ENCODE measurements at places on chromosomes 12 and 14.

DNA sequence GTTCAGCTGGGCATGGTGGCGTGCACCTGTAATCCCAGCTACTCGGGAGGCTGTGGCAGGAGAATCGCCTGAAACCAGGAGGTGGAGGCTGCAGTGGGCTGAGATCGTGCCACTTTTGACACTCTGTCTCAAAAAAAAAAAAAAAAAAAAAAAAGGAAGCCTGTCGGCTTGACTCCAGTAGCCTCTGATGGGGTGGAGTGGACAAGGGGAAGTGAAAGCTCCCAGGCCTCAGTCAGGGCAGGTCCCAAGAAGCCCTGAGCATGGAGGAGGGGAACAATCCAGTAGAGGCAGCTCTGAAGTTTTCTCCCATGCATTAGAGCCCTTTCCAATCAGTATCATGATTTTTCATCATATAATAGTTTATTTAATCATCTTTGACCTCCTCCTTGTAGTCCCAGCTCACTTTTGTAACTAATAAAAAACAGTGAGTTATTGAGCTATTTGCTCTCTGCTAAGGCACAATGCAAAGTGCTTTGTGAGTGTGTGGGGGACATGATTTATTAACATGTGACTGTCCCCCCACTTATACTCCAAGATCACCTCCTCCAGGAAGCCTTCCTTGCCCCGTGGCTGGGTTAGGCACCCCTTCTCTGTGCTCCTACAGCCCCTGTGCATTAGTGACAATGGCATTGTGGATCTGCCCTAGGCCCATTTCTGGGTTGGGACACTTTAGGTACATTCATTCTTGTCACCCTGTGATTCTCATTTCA is 4.7 kb upstream of the SSH1 start:
- no peak for DNase-seq

DNA sequence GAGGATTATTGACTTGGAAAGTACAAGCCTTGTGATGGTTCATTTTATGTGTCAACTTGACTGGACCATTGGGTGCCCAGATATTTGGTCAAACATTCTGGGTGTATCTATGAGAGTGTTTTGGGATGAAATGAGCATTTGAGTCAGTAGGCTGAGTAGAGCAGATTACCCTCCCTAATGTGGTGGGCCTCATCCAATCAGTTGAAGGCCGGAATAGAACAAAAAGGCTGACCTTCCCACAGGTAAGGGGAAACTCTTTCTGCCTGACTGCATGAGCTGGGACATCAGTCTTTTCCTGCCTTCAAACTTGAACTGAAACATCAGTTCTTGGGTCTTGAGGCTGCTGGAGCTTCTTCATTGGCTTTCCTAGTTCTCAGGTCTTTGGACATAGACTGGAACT is 98.1 kb downstream of the ANO2 start:
- DNase-seq = no peak

GRCh38 chr12:80187660-80188090 is 88.3 kb downstream of the OTOGL start:
- DNase-seq = no peak

DNA sequence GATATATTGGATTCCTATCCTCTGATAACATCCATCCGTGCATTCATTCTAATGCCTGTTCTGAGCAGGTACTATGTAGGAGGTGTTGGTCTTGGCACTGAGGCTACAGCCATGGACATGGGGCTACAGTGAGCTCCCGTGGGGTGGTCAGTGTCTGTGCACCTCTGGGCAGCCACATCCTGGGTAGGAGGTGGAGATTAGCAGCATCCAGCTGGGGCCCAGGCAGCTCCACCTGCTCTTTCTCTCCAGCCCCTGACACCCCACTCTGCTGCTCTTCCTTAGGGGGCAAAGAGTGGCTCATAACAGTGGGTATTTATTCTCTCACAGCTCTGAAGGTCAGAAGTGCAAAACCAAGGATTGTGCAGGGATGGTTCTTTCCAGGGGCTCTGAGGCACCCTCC is 292.0 kb upstream of the SFSWAP start:
- DNase-seq = no peak

DNA sequence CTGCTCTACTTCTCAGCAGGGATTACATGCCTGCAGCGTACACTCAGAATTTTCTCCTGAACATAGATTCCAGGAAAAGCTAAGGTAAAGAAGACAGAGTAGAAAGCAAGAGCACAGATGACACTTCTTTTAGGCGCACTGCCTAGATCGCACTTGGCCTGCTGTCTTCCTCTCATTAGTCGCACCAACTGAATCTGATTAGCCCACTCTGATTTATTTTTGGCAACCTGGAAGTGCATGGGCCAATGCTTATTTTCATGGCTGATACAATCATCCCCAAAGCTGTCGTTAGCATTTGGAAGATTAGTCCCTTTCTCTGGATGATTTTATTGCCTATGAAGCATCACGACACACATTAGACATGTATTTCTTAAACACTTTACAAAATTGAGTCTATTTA is 152.5 kb downstream of the PTPRO start:
- DNase-seq = no peak

- DNase-seq = peak; percentile 57
These were observed at the start of gene SMOC1 for GRCh38 chr14:69879175-69880043. Gene SMOC1, plus strand, starts transcription at chr14:69879416. Its CDS starts 263 bp downstream, at chr14:69879679.

- no peak for DNase-seq
These were observed 24.2 kb downstream of the SYNJ2BP start for GRCh38 chr14:70392676-70393075.

DNA sequence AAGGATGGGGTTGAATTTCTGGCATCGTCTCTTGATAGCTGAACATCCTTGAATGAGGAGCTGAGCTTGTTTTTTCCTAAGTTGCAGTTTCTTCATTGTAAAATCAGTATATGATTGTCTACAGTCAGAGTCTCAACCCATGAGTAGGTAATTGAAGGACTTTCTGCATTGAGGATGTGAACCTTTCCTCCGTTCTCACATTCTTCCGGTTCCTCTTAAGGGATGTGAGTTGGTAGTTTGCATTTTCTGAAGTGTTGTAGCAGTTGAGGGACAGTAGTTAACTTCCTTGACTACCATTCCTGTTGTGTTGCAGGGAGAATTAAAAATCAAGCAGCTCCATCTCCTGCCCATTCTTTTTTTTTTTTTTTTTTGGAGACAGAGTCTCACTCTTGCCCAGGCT is 19.1 kb downstream of the TPCN1 start:
- no peak for DNase-seq

GRCh38 chr14:61559641-61560201 is 135.6 kb upstream of the HIF1A start:
- no peak for DNase-seq

GRCh38 chr14:24083462-24083861 is 10.6 kb upstream of the PCK2 start:
- DNase-seq = no peak
